ENCODE measurements at places on chromosomes 16 and 17.

- DNase-seq, result no peak
Measured at GRCh38 chr16:65828296-65828695, 538.2 kb upstream of the CDH5 start.

DNA sequence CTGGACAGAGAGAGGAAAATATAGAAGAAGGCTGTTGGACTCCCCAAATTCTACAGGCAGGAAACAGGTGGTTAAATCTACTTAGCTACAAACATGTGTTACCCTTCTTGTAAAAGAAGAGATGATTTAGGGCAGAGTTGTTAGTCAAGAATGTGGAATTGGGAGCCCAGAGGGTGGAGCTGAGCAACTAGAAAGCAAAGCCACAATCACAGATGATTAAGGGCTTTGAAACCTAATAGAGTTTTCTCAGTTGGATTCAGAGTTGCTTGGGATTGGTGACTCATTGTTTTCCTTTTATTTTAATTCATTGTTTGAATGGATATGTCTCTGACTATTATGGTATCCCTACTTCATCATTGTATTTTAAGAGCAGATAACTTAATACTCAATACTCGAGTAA is 6.2 kb downstream of the ACSM5 start:
- no peak for DNase-seq

DNA sequence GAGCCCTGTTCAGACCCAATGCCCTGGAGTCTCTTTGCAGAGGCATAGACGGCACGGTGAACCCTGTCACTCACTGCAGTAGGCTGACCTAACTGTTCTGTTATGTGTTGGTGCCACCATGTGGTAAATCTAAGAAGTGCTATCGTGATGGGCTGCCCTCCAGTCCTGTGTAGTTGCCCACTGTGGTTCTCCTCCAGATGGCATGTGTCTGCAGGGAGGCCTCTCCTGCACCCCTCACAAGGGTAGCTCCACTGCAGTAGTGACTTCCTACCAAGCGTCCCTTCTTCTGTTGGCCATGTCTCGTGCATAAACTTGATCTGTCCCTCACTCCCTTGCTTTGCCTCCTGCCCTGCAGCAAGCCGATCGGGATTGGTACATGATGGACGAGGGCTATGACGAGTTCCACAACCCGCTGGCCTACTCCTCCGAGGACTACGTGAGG is 5.8 kb downstream of the DHX38 start:
- peak; percentile 67 for DNase-seq

DNA sequence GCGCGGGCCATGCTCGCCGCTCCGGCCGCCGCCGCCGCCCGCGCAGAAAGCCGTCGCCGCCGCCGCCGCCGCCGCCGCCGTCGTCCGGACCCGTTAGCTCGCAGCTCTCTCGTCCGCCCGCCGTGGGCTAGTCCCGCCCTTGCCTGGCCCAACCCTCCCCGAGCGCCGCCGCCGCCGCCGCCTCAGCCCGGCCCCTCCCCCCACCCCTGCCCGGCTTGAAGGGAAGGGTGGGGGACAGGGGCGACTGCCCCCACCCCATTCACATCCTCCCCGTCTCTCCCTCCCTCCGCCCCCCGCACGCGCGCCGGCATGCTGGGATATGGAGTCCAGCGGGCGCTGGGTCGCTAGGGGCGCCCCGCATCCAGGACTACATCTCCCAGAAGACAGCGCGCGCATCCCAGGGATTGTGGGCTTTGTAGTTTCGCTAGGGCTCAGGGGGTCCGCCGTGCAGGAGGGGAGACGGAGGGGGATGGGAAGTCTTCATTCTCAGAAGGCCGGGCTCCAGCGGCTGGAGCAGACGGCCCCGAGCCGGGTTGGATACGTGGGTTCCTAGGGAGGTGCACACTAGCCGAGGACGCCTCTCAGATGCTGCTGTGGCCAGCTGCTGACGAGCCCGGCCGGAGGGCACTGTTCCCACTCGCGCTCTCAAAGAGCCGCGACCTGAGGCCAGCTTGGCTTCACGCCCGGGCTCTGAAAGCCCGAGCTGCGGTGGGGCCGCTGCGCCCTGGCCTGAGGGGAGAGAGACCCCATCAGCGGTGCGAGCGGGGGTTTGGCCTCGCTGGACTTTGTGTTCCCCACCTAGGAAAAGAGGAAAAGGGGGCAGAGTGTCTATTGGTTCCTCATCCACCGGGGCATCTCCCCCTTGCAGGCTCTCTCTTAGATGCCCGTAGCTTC is at the start of gene ST3GAL2:
Gene ST3GAL2, minus strand, starts transcription at position 132 of the 894 bp plus-strand sequence. CDS start 40,570 bp downstream, outside the sequence.
- peak; percentile 96 for DNase-seq

DNA sequence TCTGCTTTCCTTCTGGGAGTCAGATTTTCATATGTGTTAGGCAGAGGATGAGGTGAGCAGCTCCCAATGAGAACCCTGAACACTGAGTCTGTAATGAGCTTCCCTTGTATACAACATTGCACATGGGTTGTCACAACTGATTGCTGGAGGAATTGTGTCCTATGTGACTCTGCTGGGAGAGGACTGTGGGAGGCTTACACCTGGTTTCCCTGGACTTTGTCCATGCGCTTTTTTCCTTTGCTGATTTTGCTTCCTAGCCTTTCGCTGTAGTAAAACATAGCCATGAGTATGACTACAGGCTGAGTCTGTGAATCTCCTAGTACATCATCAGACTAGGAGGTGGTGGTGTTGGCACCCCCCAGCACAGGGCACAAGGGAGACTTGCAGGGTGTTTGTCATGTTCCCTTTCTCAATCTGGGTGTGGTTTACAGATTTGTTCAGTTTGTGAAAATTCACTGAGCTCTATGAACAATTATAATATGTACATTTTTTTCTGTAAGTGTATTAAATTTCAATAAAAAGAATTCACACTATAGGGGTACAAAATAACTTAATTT is 1.7 kb upstream of the PLK1 start:
- DNase-seq, result no peak

Measured in OCI-LY7 (cell line).